Memory B cell (primary cell): ENCODE measurements at places on chromosomes 5 and 9.
A peak's percentile ranks its signal among the peaks of the same experiment; 100 is the strongest.

DNA sequence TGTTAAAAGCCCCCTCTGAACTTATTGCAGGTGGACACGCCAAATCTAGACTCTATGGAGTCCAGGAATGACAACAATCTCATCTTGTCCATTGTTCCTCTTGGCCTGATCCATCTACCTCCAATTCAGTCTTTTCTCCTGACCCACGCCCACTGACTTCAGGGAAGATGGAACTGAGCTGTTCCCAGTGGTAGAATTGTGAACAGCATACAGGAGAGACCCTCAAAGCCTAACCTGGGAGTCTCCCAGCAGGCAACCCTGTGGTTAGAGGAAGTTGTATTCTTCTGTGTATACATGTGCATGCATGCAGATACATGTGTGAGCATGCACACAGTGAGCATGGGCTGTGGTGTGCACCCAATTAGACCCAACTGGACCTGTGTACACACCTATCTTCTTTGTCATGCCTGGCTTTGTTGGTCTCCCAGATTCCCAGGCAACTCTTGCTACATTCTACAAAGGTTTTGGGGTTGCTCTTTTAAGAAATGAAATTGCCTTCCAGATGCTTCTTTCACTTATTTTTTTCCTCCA, 286.0 kb downstream of the ZSWIM6 start:
- DNase-seq = no peak
- peaks cover 10% of the 10 kb centered on the region for H3K27me3 ChIP-seq
- H3K4me3 ChIP-seq = no peak overlapping the region
- no peak overlapping the region for H3K27ac ChIP-seq

- H3K27ac ChIP-seq = no peak overlapping the region
- no peaks in the 10 kb centered on the region for H3K4me1 ChIP-seq
- DNase-seq = no peak
- H3K36me3 ChIP-seq = no peaks in the 10 kb centered on the region
- no peak overlapping the region for H3K4me3 ChIP-seq
- H3K27me3 ChIP-seq = no peaks in the 10 kb centered on the region
Observed at GRCh38 chr9:73773896-73774295, 622.2 kb downstream of the ANXA1 start.

GRCh38 chr9:38737246-38737645, 17.3 kb upstream of the FAM240B start:
- H3K4me3 ChIP-seq = no peak overlapping the region
- no peaks in the 10 kb centered on the region for H3K36me3 ChIP-seq
- H3K27ac ChIP-seq = no peak overlapping the region
- peaks cover 3% of the 10 kb centered on the region for H3K27me3 ChIP-seq

- H3K4me3 ChIP-seq = no peak overlapping the region
- H3K27me3 ChIP-seq = no peaks in the 10 kb centered on the region
- H3K27ac ChIP-seq = no peak overlapping the region
- no peaks in the 10 kb centered on the region for H3K36me3 ChIP-seq
Observed at GRCh38 chr9:115397591-115398312, 279.8 kb upstream of the TNC start.

- peaks cover 22% of the 10 kb centered on the region for H3K4me1 ChIP-seq
- no peaks in the 10 kb centered on the region for H3K27me3 ChIP-seq
- DNase-seq = no peak
Observed at GRCh38 chr9:126872516-126872915, 12.1 kb downstream of the ZBTB34 start.

- no peaks in the 10 kb centered on the region for H3K27me3 ChIP-seq
- no peaks in the 10 kb centered on the region for H3K4me1 ChIP-seq
- H3K36me3 ChIP-seq = no peaks in the 10 kb centered on the region
- H3K27ac ChIP-seq = no peak overlapping the region
Observed at GRCh38 chr9:113645978-113646253, 182.4 kb downstream of the RGS3 start.

- no peak for DNase-seq
- no peaks in the 10 kb centered on the region for H3K36me3 ChIP-seq
- peaks cover 3% of the 10 kb centered on the region for H3K27me3 ChIP-seq
- H3K4me3 ChIP-seq = no peak overlapping the region
- peaks cover 5% of the 10 kb centered on the region for H3K4me1 ChIP-seq
Observed at GRCh38 chr5:150144246-150144801, 11.3 kb downstream of the PDGFRB start.

- H3K27me3 ChIP-seq = no peaks in the 10 kb centered on the region
- peaks cover 2% of the 10 kb centered on the region for H3K36me3 ChIP-seq
- H3K4me1 ChIP-seq = no peaks in the 10 kb centered on the region
- H3K4me3 ChIP-seq = no peak overlapping the region
Observed at GRCh38 chr5:146291421-146292074, 47.1 kb upstream of the POU4F3 start.

- no peak overlapping the region for H3K4me3 ChIP-seq
- peaks cover 10% of the 10 kb centered on the region for H3K27me3 ChIP-seq
- no peak overlapping the region for H3K27ac ChIP-seq
- H3K36me3 ChIP-seq = peaks cover 3% of the 10 kb centered on the region
- H3K4me1 ChIP-seq = no peaks in the 10 kb centered on the region
Observed at GRCh38 chr9:115126404-115126803, 8.4 kb upstream of the TNC start.

GRCh38 chr5:27325513-27325912, 287.1 kb upstream of the CDH9 start:
- H3K36me3 ChIP-seq = no peaks in the 10 kb centered on the region
- DNase-seq = no peak
- H3K27ac ChIP-seq = no peak overlapping the region
- H3K4me3 ChIP-seq = no peak overlapping the region

DNA sequence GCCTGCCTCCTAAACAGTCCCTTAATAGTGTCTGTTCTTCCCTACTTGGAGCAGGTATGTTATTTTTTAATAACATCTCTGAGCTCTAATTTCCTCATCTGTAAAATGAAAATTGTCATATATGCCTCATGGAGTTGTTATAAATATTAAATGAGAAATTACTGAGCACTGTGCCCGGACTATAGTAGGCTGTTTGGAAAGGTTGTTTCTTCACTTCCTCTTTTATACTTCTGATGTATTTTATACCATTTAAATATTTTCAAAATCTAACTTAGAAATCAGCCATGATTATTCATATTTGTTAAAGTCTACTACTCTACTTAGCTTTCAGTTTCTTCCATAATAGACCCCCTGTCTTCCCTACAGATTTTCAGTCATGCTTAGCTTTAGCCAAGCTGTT, 30.5 kb upstream of the HAPLN1 start:
- H3K27me3 ChIP-seq = peaks cover 4% of the 10 kb centered on the region
- H3K4me1 ChIP-seq = no peaks in the 10 kb centered on the region
- H3K27ac ChIP-seq = no peak overlapping the region
- no peak overlapping the region for H3K4me3 ChIP-seq

- H3K4me3 ChIP-seq = no peak overlapping the region
- DNase-seq = no peak
- no peak overlapping the region for H3K27ac ChIP-seq
- H3K4me1 ChIP-seq = peaks cover 5% of the 10 kb centered on the region
- H3K36me3 ChIP-seq = no peaks in the 10 kb centered on the region
- H3K27me3 ChIP-seq = peaks cover 2% of the 10 kb centered on the region
Observed at GRCh38 chr5:127423173-127423798, 94.2 kb upstream of the PRRC1 start.

GRCh38 chr5:167982-168660, 23.2 kb upstream of the LRRC14B start:
- no peaks in the 10 kb centered on the region for H3K4me1 ChIP-seq
- DNase-seq = no peak
- peaks cover 3% of the 10 kb centered on the region for H3K27me3 ChIP-seq
- H3K4me3 ChIP-seq = no peak overlapping the region

DNA sequence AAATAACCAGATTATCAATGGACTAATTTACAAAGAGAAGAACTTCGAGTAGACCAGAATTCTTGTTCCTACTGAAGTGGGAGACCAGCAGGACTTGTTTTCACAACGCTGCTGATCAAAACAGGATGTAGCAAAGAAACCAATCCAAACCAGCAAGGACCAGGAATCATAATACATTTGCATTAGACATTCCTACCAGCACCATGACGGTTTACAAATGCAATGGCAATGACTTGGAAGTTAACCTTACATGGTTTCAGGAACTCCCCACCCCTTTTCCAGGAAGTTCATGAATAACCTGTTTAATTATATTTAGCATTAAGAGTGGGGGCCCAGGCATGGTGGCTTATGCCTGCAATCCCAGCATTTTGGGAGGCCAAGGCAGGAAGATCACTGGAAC, 100.0 kb downstream of the LPAR1 start:
- DNase-seq = no peak
- H3K4me1 ChIP-seq = no peaks in the 10 kb centered on the region
- H3K27ac ChIP-seq = no peak overlapping the region
- no peaks in the 10 kb centered on the region for H3K27me3 ChIP-seq
- H3K36me3 ChIP-seq = no peaks in the 10 kb centered on the region

GRCh38 chr5:126983874-126984266, 46.5 kb downstream of the MARCHF3 start:
- peaks cover 40% of the 10 kb centered on the region for H3K4me1 ChIP-seq
- no peak overlapping the region for H3K4me3 ChIP-seq
- H3K36me3 ChIP-seq = no peaks in the 10 kb centered on the region
- no peaks in the 10 kb centered on the region for H3K27me3 ChIP-seq
- H3K27ac ChIP-seq = peak overlapping the region; percentile 64
- no peak for DNase-seq

GRCh38 chr9:125538092-125538473, 168.9 kb downstream of the MAPKAP1 start:
- no peaks in the 10 kb centered on the region for H3K27me3 ChIP-seq
- H3K4me1 ChIP-seq = peaks cover 2% of the 10 kb centered on the region
- DNase-seq = no peak
- H3K4me3 ChIP-seq = no peak overlapping the region
